ENCODE measurements at places on chromosomes 4 and X.
A peak's percentile ranks its signal among the peaks of the same experiment; 100 is the strongest.

GRCh38 chr4:12875640-12876243 is 608.4 kb downstream of the RAB28 start:
- DNase-seq, result no peak

- DNase-seq, result no peak
These were observed 52.2 kb upstream of the C1QTNF7 start for GRCh38 chr4:15375667-15376066.

GRCh38 chrX:132270021-132270420 is 50.8 kb upstream of the RAP2C start:
- DNase-seq, result no peak

DNA sequence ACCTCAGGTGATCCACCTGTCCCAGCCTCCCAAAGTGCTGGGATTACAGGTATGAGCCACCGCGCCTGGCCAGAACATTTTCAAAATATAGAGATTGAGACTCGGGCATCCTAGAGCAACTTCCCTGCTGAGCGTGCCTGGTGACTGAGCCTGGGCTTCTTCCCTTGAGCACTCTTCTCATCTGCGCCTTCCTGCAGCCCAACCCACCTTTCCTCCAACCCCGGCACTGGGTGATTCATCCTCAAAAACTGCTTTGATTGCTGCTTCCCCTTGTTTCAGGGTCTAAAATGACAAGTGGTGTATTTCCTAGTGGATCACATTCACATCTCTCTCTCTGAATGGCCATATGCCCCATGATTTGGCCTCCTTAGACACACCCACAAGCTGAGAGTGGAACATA is 37.8 kb downstream of the PHKA2 start:
- peak; percentile 3 for DNase-seq

GRCh38 chr4:56389558-56389957 is 2.3 kb upstream of the AASDH start:
- no peak for DNase-seq

- peak; percentile 87 for DNase-seq
These were observed 26.5 kb upstream of the NEIL3 start for GRCh38 chr4:177283167-177283566.

GRCh38 chr4:150867148-150867547 is 147.9 kb downstream of the LRBA start:
- DNase-seq, result peak; percentile 78

GRCh38 chrX:7264399-7264798 is 116.4 kb upstream of the PUDP start:
- DNase-seq, result no peak

DNA sequence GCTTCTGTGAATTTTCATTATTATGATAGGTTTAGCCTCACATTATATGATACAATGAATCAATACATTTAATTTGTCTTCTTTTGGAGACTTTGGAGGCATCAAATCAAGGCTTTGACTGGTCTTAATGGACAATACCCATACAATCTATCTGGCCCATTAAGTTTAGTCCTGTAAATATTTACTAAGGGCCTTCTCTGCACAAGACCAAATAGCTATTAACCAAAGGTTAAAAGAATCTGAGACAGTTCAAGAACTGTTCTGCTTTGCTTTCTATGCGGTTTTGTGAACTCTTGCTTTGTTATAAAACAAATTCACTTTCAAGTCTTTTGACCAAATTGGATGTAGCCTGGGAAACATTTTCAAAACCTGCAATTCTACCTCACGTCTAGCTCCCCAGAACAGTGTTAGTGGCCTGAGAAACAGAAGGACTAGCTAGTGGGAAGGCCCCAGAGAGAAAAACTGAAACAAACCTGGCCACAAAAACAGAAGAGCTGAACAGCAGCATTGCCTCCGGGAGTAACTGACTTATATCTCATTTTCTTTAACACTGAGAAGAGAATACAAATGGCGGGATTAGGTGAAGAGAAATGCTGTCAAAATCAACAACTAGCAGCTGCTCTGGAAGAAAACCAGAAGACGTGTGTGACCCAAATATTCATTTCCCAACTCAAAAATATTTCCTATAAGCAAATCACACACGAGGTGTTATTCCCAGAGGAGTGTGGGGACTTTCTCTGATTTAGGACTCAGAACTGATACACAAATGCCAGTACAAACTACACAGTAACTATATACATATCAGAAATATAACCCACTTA is 548 bp downstream of the TLR1 start:
- DNase-seq, result no peak

GRCh38 chr4:153023692-153024394 is 87.7 kb downstream of the FHDC1 start:
- no peak for DNase-seq

DNA sequence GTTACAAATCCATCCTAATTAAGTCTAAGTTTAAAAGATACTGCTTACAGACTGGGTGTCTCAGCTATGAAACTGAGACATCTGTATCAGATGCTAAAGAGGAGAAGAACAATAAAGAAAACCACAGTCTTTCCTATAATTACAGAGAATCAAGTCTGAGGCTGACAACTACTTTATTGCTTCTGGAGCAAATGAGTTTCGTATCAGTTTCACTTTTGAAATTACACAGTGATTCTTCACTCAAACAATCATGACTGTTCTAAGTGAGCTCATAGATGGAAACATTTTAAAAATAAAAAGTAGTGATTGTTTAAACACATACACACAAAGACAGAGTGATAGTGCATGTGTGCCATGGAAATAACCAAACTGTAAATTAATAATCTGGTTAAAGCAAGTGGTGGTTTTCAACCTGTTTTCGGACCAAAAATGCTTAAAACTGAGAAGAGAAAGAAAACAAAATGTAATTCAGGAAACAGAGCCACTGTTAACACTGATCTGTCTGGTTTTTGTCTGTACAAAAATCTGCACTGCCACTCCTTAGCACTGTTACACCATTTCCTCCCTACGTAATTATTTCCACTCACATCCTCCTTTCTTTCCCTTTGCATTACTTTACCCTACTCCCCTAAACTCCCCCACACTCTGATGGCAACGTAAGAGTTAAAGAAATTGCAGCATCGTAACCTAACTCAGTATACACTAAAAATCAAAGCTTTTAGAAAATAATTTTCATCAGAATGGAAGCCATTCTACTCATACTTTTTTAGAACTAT is 12.5 kb downstream of the RFC1 start:
- DNase-seq, result peak; percentile 60

GRCh38 chrX:10930151-10930550 is 181.0 kb upstream of the HCCS start:
- no peak for DNase-seq

GRCh38 chr4:148184922-148185321 is 257.3 kb downstream of the NR3C2 start:
- no peak for DNase-seq

DNA sequence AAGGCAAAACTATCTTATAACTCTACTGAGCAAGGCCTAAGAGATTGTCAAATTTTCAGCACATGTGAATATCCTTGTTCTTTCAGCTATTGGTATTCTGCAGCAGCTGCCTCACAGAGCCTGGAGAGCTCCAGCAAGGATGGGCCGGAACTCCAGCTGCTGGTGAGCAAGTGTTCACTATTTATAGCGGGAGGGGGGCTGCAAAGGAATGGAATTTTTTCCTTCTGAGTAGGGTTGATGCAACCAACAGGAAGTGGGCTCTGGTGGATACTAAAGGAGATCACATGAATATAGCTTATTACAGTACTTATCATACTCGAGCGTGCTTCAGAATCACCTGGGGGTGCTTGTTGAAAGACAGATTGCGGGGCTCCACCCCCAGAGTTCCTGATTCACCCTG is 20.2 kb upstream of the SETD7 start:
- peak; percentile 62 for DNase-seq

- no peak for DNase-seq
These were observed 438.1 kb downstream of the TLL1 start for GRCh38 chr4:166311169-166311568.

DNA sequence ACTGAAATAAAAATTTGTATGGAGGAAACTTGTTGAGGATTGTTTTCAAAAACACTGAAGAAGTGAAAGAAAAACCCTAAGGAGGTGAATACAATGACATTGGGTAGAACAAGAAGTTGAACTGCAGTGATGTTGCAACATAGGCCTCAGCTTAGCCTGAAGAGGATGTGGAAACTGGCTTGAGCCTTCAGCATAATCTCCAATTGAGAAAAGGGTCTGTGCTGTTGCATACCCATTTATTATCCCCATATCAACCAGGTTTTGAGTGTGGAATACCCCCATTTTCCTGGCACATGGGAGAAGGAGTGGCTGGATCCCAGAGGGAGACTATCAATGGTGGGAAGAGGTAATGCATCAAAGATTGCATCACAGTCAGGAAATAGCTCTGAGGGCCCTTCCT is 695.0 kb upstream of the HS3ST1 start:
- no peak for DNase-seq

DNA sequence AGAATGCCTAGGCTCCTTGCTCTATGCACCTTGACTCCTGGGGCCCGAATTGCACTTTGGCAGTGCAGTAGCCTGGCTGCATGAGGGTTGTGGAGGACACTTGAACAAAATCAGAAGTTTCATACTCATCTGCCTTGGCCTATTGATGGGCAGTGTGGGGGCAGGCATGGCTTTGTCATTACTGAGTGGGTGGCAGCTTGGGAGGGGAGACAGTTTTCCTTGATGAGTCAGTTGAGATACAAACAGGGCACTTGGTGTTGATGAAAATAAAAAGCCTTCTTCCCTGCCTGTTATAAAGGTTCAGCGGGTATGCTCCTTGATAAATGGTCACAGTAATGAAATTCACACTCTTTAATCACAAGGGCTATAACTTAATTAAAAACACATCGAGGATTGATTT is 126.8 kb upstream of the MAMLD1 start:
- DNase-seq, result peak; percentile 33

- DNase-seq, result no peak
These were observed 11.1 kb upstream of the GABRE start for GRCh38 chrX:151985531-151985930.

DNA sequence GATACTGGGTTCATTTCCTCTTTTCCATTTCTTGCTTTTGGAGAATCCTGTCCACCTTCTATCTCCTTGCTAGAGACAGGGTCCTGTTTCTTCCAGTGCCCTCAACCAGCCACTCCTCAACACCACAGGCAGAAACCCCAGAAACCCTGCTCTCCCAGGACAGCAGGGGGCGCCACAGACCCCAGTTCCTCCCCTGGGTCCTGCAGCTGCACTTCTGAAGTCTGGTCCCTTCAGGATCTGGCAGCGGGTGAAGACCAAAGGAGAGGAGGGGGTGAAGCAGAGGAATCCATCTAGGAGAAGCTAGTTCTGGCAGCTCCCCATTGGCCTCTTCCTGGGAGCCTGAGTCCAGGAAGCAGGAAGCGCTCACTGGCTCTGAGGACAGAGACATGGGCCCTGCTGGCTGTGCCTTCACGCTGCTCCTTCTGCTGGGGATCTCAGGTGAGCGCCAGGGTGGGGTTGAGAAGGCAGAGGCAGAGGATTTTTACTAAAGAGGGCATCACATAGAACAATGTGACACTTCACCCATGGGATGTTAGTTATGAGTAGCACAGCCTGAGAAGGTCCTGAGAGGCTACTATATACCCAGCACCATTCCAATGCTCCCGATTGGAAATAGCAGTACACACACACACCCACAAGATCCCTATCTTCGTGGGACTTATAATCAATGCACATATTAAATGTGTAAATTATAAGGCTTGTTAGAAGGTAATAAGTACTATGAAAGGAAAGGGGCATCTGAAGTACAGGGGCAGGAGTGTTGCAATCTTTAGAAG is at the start of gene PRSS48:
Gene PRSS48, plus strand, starts transcription at position 375 of the 776 bp plus-strand sequence. Its CDS starts 12 bp downstream, at position 387.
- DNase-seq, result peak; percentile 65

DNA sequence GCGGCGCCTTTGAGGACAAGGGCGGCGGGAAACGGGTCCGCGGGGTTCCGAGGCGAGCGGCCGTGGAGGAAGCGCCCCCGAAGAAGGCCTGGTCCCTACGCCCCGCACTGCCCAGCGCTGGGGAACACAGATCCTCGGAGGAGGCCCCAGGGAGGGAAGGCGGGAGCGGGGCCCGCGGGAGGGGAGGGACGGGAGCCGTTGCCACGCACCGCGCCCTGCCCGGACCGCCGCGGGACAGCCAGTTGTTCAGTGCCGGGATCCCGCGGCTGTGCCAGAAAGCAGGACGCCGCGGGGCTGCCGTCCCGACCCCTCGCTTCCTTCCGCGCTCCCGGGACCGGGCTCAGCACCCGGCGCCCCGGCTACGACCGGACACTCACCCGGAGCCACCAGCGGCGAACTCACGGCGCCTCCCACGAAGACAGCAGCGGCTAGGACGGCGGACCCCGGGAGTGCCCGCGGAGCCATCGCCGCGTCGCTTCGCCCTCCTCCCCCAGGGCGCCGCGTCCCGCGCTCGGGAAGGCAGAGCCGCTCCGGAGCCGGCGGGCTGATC is 278 bp downstream of the RELL1 start:
- DNase-seq, result peak; percentile 56

GRCh38 chr4:68359508-68359907 is 9.6 kb upstream of the YTHDC1 start:
- no peak for DNase-seq

DNA sequence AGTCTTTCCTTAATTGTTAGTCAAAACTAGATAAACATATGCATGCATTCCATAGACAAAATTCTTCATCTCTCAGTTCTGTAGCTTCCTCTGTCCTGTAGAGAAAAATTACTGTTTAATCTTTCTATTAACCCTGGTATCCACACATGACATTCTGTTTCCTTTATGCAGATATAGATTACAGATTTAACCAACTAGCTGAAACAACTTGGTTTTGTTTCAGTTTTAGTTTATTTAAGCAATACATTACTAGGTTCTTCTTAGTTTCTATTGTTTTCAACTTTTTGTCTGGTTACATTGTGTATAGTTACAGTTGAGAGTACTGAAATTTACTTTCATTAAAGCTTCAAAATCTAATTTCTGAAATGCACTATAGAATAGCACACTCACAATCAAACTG is 933.9 kb upstream of the EPHA5 start:
- DNase-seq, result no peak

DNA sequence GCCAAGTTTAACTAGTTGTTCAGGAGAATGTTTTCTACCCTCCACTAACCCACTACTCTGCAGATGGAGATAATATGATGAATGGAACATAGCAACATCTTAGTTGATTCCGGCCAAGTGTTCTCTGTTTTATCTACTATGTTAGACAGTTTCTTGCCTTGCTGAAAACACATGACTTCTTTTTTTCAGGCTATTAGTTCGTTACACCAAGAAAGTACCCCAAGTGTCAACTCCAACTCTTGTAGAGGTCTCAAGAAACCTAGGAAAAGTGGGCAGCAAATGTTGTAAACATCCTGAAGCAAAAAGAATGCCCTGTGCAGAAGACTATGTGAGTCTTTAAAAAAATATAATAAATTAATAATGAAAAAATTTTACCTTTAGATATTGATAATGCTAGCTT is 13.3 kb downstream of the ALB start:
- DNase-seq, result no peak

- DNase-seq, result no peak
These were observed 17.8 kb upstream of the TBC1D19 start for GRCh38 chr4:26566133-26566532.

GRCh38 chrX:9337046-9337445 is 127.8 kb upstream of the TBL1X start:
- peak; percentile 58 for DNase-seq

Measured in EH (cell line).